NCI-H1105 (cell line): ENCODE measurements at places on chromosomes 12 and 14.

GRCh38 chr12:109686523-109686922 lies 27.1 kb upstream of the FAM222A start:
- DNase-seq, result no peak

DNA sequence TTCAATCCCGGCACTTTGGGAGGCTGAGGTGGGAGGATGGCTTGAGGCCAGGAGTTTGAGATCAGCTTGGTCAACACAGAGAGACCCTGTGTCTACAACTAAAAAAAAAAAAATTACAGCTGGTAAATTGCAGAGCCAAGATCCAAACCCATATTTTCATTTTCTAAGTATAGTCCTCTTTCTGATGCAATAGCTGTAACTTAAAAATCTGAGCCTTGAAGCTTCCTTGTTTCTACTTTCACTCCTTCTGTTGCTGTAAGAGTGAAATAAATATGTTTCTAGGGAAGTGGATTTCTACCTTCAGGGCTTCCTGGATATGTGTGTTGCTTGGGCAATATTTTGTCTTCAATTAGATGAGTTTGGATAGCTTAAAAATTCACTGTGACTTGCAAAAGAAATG lies 42.0 kb upstream of the PRICKLE1 start:
- DNase-seq, result no peak

DNA sequence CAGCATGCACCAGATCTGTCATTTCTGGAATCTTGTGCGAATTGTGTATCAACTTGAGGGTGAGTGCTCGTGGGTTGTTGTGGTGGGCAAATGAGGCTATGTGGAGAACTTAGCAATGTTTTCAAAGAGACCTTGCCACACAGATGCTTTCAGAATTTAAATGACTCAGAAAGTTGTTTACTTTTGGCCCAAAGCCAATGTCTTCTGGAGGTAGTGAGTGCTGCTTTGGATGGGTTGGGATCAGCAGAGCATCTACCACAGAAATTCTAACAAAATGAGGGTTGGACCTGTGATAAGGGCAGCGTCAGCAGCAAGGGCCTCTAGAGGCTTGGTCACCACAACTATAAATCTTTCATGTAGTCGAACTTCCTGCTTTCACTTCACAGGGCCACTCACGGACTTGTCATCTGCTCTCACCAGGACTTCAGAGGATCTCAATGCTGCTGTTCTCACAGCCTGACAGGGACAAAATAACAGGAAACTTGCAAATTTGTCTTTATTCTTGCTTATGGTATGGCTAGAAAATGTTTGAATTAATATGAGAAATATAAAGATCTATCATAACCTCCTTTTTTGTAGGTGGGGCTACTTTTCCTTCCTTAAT lies 111.4 kb downstream of the DACT1 start:
- DNase-seq, result peak; percentile 25

GRCh38 chr12:94925206-94925605 lies 78.3 kb downstream of the NDUFA12 start:
- no peak for DNase-seq

DNA sequence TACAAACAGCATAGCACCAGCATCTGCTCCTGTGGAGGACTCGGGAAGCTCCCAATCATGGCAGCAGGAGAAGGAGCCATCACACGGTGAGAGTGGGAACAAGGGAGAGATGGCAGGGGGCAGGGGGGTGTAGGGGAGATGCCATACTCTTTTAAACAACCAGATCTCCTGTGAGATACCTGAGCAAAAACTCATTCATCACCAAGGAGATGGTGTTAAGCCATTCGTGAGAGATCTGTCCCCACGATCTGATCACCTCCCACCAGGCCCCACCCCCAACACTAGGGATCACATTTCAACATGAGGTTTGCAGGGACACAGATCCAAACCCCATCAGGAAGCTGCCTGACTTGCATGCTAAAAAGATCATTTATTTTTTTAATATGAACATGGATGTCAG lies 499.3 kb downstream of the TMEM132D start:
- DNase-seq, result no peak

DNA sequence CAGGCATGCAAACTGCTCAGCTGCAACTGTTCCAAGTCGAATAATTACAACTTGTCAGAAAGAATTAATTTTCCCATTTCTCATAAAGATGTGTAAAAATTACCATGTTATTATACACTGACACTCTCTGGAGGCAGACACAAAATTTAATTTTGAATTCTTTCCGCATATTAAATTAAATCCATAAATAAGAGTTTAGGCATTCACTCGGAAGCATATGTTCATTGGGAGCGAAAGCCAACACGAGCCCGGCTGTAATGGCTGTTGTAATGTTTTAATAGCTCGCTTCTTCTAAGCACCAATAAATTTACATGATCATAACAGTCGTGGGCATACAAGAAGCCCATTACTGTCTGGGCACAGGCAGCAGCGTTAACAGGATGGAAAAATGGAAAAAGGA lies 189.6 kb upstream of the SOX5 start:
- DNase-seq, result no peak

DNA sequence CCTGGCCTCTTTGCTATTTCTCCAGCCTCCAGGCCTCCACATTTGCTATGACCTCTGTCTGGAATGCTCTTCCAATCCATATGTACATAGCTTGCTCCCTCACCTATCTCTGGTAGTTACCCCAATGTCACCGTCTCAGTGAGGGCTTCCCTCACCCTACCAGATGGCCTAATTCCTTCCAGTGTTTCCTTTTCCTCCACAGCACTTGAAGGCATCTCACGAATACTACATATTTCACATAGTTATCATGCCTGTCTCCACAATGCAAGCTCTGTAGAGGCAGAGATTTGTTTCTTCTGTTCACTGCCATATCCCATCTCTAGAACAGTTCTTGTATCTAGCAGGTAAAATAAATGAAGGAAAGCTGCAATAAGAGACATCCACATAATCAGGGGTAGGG lies 21.3 kb upstream of the HSP90B1 start:
- DNase-seq, result no peak

DNA sequence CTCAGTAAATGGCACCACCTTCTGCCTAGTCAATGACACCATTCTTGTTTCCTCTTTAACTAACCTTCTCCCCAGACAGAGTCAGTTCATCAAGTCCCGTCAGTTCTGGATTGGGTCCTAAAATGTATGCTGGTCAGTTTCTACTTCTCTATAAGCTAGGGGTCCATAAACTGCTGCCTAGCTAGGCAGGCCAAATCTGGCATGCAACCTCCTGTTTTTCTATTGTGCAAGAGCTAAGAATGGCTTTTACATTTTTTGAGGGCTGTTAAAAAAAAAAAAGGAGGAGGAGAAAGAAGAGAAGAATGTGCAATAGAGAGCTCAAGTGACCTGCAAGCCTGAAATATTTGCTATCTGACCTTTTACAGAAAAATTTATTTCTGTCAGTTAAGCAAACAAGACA lies 6.4 kb upstream of the TMED10 start:
- DNase-seq, result no peak

GRCh38 chr12:1054117-1054870 lies 63.3 kb downstream of the ERC1 start:
- DNase-seq, result no peak

GRCh38 chr12:68495336-68496070 lies 115.2 kb upstream of the RAP1B start:
- DNase-seq, result no peak

DNA sequence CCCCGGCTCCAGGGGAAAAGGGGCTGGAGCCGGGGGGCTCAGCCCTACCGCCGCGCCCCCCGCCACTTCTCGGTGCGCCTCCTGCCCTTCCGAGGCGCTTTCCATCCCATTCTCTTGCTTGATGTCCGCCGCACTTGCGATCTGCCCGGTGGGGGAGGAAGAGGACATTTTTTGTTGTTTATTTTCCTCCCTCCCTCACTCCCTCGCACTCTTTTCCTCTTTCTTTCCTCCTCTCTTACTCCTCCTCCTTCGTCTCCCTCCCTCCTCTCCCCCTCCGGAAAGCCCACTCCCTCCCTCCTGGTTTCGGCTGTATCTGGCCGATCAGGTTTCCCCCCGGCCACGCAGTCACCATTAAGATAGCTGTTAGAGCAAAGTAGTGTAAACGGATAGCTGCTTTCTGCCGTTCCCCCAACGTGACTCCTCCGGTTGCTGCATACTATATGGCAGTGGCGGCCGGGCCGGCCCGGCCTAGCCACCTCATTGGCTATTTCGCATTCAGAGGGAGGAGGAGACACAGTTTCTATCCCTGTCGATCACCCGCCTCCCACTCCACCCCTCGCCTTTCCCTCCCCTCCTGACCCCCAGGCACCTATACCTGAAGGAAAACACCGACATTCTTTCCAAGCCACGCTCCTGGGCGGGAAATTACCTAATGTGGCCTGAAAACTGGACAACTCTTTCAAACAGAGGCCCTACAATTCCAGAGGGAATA lies at the start of gene SIX4:
Gene SIX4, minus strand, starts transcription at position 445 of the 712 bp plus-strand sequence. Its CDS starts 277 bp downstream, at position 168.
- peak; percentile 93 for DNase-seq

- DNase-seq, result no peak
These were observed 10.0 kb downstream of the LRCOL1 start for GRCh38 chr12:132600048-132601032.

DNA sequence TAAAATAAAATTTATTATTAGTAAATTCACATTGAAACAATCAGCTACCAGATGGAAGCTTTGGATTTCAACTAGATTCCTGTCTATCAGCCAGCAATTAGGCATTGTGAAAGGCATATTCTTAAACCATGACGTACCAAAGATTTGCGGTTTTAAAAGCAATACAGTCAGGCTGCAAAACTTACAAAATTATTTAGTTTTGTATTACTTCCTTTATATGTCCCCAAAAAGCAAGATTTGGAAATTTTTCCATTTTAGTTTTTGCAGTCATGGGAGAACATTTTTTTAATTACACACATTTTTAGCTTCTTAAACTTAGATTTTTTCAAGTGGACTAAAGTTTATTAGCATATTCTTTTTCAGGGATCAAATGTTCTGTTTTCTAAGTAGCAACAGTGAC lies 225.0 kb upstream of the KITLG start:
- DNase-seq, result no peak

- DNase-seq, result peak; percentile 9
These were observed 35.7 kb downstream of the MRPL42 start for GRCh38 chr12:93502802-93503623.

DNA sequence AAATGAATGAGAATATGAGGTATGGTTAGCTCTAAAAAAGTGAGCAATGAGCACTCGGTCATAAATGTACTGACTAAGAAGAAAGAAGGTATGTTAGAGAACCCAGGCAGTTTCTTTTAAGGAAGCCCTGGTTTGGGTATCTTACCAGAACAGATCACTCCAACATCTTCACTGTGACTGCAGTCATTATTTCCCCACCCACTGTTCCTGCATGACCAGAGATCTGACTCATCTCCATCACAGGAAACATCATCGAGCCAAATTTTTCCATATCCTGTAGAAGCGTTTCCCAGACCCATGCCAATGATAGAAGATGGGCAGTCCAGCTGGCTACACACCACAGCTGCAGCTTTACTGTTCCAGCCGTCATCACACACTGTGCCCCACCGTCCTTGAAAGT lies 48.0 kb downstream of the CD163L1 start:
- no peak for DNase-seq

GRCh38 chr12:132139912-132140311 lies 4.2 kb downstream of the DDX51 start:
- DNase-seq, result no peak

- DNase-seq, result no peak
These were observed 12.2 kb downstream of the COQ10A start for GRCh38 chr12:56278905-56279304.

DNA sequence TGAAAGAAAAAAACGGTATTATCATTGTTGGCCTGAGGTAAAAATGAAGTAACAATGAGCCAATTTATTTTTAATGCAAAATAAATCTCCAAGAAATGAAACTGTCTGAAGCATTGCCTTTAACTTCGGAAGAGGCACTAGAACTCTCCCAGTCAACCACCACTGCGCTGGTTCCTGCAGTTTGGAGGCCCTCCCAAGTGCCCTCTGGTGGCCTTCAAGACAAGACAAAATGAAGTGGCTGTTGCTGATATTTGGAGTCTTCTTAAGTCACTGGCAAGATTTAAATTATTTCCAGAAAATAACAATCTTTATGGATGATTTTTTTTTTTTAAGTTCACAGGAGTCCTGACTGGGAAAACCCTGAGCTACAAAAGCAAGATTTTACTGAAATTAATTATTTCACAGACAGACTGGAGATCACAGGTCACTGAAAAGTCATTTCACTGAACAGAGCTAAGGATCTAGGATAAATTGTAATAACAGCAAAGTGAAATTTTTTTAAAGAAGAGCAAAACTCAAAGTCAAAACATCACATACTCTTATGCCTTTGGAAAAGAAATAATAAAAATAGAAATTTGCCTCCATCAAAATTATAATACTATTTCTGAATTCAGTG lies 58.2 kb downstream of the DICER1 start:
- peak; percentile 63 for DNase-seq

DNA sequence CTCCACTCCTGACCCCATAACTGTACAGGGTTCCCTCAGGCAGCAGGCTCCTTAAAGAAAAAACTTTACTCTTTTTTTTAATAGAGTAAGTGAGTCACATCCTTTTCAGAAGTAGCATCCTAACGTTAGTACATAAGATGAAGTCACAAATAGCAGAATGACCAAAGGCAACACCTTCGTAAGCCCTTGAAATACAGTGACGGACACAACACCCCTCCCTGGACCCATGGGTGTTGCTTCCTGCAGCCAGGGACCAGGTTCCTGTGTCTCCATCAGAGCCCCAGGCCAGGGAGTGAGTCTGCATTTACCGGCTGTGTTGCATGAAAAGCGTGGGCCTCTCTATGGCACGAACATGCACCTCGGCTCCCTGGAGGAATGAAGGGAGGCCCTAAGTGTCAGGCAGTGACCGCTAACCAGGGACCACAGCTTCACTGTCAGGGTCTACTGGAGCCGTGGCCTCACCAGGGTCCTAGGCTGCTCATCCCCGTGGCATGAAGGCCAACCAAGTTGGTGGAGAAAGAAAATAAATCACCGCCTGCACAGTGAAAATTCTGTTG lies 340.0 kb upstream of the SFSWAP start:
- no peak for DNase-seq

GRCh38 chr14:34199585-34199984 lies 248.7 kb upstream of the EGLN3 start:
- DNase-seq, result no peak

DNA sequence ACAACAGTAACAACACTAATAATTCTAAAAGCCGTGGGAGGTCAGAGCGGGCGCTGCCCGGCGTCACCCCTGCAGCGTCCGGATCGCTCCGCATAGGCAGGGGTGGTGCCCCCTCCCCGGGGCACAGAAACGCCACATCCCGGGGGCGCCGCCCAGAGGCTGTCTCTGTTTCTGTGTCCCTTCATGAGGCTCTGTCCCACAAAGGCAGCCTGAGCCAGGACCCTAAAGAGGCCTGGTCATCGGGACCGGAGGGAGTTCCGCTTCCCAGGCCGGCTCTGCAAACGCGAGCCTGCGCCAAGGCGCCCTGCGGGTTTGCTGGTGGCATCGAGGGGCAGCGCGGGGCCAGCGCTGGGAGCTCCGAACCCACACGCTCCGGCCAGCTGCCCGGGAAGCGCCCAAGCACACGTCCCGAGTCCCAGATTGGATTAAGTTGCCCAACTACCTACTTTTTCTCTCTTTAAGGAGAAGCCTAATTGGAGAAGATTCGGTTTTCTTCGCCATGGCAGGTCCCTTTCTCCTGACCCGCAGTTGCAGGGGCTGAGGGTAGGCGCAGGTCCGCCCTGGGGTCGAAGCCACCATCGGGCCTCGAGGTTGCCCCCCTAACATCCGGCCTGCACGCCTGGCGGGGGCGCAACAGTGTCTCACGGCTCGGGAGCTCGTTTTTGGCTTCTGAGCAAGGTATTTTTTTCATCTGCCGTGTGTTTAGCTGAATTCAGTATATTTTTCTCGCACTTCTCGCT lies 421.7 kb downstream of the VRK1 start:
- DNase-seq, result no peak

GRCh38 chr12:51147309-51147708 lies 25.6 kb downstream of the TFCP2 start:
- DNase-seq, result no peak

GRCh38 chr14:55556929-55557623 lies 22.9 kb upstream of the KTN1 start:
- peak; percentile 84 for DNase-seq
